ENCODE measurements at places on chromosomes 16 and 17. TPM values are rescaled to one million over a fixed set of nuclear protein-coding genes. Genes with fewer than 3 reads are reported as not detected.

The TBC1D3L gene
- polyA plus RNA-seq: 8.7 TPM

The C1QTNF8 gene
- not detected for polyA plus RNA-seq

- H3K27ac ChIP-seq: no peak overlapping the region
- no peaks in the 10 kb centered on the region for H3K4me1 ChIP-seq
- DNase-seq: no peak
- H3K27me3 ChIP-seq: no peaks in the 10 kb centered on the region
Measured at GRCh38 chr17:32588135-32588534, 101.3 kb downstream of the CDK5R1 start.

GRCh38 chr17:42132941-42133340 lies 10.3 kb downstream of the HSPB9 start:
- no peaks in the 10 kb centered on the region for H3K36me3 ChIP-seq
- H3K4me1 ChIP-seq: peaks cover 10% of the 10 kb centered on the region
- no peaks in the 10 kb centered on the region for H3K27me3 ChIP-seq
- no peak overlapping the region for H3K4me3 ChIP-seq

Measured in GM23338 (cell line).